SW480 (cell line): ENCODE measurements at places on chromosomes 1 and 21.

GRCh38 chr1:13228343-13228781 lies 2.4 kb upstream of the PRAMEF18 start:
- peak; percentile 24 for DNase-seq

DNA sequence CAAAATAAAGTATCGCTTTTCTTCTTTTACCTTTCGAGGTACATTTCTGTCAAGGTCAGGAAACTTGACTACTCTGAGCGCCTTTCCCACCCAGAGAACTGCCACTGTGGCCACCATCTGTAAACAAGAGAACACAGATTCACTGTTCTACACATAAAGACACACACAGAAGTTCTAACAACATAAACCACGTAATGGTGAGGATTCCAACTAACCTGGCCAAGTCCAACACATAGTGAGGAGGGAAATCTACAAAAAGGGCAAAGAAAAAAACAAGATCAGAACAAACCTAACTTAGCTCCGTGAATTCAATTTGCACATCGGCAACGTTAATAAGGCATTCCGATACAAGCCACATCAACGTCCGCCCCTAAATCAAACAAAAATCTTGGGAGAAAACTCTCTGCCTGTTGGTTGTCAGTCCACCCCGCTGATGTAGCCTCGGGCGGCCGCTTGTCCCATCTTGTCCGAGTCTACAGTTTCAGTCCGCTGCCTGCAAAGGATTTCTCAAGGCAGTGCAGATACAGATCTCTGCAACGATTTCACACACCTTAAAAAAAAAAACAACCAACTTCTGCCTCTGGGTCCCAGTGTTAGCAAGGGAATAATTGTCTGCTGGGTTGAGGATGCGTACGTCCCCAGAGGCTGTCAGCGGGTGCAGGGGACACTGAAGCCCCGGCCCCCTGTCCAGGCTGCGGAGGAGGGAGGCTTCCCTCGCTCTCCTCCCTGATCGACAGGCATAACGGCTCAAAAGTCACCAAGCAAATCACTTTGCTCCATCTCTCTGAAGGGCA lies 1.0 kb downstream of the SLC35D1 start:
- DNase-seq: peak; percentile 52

DNA sequence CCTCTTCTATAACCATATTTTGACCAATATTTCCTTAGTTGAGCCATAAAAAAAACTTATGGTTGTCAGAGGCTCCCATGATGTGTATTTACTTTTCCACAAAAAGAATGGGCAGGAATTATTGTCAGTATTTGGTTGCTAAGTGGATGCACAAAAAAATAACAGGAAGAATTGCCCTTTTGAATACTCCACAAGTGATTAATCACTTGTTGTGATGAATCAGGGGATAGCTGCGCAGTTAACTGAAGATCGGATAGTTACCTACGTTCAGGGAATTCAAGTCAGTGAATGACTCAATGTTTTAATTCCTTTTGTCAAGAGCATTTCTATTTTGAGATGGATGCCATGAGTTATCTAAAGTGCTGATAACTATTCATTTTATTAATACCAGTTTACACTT lies 785.2 kb upstream of the B3GALT2 start:
- DNase-seq: no peak

- no peak for DNase-seq
Measured at GRCh38 chr1:175270361-175270760, 77.8 kb upstream of the KIAA0040 start.

DNA sequence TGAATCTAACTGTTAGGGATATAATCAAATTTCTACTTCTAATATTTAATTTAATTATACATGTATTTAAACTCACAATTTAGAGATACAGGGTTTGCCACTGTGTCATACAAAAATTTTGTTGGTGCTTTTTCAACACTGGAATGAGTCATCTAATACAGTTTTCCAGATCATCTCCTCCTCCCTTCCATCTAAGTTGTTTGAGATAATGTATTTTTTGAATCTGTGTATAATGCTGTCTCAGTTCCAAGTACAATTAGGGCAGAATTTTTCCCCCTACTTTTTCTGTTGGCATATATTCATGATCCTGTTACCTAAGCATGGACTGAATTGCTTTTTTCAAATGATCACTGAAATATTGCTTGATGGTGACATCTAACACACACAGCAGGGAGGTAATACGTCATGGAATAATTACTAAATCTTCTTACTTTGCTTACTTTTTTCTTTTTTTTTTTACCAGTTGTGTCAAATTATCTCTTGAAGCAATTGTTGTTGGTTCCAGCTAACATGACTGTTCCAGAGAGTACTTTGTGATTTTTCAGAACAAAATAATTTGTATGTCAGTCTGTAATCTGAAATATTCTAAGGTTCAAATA lies 146.0 kb downstream of the MAGI3 start:
- DNase-seq: no peak

GRCh38 chr1:203114202-203114601 lies 13.3 kb upstream of the ADORA1 start:
- DNase-seq: no peak

DNA sequence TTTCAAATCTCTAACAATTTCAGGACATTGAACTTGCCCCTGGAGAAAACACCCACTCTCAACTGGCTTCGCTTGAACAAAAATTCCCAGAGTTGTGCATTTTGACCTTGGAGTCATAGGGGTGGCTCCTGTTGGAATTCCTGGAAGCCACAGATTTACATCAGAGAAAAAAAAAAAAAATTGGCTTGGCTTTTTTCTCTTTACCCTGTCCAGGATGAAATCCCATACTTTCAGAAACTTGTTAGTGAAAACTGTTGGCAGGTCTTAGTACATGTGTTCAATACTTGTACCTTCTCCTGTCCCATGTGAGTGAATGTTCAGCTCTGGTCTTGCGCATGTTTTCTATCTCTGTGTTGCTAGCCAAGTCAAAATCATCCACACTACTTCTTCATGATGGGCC lies 228.8 kb downstream of the TGFB2 start:
- no peak for DNase-seq

DNA sequence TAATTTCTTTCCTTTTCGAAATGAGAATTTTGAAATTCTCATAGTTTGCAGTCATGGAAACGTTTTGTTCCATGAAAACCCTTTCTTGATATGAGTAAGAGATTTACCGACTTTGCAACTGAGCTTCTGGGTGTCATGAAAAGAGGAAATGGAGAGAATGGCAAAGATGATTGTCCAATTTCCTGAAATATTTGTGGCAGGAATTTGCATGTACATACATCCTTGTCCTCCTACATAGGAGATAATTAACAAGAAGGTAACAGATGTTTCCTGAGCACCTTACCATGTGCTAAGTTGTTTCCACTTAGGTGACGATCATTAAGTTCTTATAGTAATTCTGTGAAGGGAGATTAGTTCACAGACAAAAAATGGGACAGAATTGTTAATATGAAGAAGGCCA lies 170.7 kb downstream of the NEGR1 start:
- no peak for DNase-seq

GRCh38 chr1:85224734-85225623 lies 24.2 kb upstream of the SYDE2 start:
- DNase-seq: no peak

DNA sequence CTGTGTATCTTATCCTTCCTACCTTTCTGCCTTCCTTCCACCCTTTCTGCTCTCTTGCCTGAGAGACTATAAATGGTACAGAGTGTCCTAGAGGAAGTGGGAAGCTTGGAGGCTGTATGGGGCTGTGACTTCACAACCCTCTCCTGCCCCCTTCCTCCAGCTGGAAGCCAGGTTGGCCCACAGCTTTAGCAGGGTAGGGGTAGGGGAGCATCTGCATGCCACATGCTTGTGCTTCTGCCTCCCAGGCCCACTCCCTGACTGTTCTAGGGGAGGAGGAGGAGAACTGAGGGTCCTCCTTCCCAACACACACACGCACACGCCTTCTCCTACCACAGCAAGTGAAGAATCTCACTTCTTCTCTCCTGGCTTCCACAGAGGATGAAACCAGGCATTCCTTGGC lies 3.9 kb upstream of the SLC27A3 start:
- no peak for DNase-seq

- no peak for DNase-seq
Measured at GRCh38 chr1:155844860-155845421, 12.1 kb downstream of the GON4L start.

DNA sequence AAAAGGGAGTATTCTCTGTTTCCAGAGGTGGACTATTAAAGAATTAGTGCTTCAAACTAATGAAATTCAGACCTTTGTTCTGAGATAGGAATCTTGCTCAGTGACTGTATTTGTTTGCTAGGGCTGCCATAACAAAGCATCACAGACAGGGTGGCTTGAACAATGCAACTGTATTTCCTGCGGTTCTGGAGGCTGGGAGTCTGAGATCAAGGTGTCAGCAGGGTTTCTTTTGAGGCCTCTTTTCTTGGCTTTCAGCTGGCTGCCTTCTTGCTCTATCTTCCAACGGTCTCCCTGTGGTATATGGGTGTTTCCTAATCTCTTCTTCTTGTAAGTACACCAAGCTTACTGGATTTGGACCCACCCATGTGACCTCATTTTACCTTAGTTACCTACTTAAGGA lies 264.6 kb upstream of the PROX1 start:
- DNase-seq: no peak

- DNase-seq: no peak
Measured at GRCh38 chr1:7264101-7264500, 478.8 kb downstream of the CAMTA1 start.

- DNase-seq: no peak
Measured at GRCh38 chr1:87615901-87616300, 287.2 kb downstream of the LMO4 start.

- DNase-seq: no peak
Measured at GRCh38 chr1:197441999-197442414, 174.0 kb downstream of the CRB1 start.

DNA sequence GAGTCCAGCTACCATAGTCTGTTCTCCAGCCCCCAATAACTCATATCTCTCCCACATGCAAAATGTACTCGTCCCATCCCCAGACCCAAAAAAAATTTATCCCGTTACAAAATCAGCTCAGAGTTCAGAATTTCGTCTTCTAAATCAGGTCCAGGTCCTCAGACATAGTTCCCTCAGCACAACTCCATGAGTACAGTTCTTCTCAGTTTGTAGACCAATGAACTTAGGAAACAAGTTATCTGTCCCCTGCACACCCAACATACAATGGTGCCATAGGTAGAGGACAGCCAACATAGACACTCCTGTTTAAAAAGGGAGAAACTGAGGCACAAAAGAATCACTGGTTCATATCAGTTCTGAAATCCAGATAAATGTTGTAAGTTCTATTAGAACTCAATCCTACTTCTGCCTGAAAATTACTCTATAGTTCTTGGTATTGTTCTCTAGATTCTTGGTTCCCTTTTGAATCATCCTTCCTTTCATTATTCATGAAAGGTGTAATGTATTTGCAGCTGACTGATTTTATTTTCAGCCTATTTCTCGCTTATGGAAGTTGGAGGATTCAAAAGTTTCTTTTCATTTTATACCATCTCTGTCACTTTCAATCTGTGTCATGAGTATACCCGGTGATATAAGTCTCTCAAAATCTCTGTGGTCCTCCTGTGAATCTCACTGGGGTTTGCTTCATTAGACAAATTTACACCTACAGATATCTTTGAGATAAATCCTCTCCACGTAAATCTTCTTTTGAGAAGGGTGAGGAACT lies 75.8 kb upstream of the TSPAN2 start:
- DNase-seq: no peak

DNA sequence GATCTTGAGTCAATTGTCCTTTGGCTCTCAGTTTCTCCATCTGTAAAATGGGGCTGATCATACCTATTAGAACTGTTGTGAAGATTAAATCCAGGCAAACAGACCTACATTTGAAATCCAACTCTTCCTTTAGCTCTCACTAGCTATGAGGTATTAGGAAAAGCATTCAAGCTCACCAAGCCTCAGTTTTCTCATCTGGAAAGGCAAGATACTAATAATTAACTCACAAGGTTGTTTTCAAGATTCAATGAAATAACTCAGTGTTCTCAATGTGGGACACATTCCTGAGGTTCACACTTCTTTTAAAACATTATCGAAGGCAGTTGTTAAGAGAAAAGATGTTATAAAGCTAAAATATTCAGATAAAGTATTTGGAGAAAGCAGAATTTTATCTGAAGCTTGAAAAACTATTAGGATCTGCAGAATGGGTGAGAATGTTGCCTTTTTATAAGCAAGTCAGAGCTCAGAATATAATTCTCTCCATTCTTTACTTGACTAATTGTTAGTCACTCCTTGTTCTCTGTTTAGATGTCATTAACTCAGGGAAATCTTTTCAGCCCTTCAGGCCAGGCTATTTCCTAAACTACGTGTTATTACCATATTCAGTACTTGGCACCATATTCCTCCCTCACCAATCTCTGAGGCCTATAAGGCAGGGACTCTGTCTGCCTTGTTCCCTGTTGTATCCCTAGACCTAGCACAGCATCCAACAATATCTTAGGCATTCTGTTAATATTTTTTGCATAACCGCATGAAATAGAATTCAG lies 72.0 kb upstream of the VAV3 start:
- DNase-seq: no peak
